CD4-positive, alpha-beta T cell treated with Interleukin-4 for 4 hours (primary cell): ENCODE measurements at places on chromosomes 6 and 20.

DNA sequence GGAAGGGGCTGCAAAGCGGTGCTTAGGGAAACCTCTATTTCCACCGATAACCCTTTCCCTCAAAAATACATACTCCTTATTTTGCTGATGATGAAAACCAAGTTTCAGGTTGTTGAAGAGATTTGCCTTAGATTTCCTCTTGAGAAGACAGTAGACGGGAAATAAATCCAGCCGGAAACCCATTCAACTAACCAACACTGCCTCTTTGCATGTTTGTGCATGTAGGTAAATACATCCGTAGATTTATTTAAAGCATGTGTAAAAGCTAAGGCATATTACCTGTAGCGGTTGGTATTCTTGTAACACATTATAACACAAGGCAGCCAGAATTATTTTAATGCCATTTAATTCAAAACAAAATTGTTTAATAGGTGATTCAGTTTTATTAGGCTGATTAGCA is 136.3 kb upstream of the SLC22A23 start:
- DNase-seq, result no peak

DNA sequence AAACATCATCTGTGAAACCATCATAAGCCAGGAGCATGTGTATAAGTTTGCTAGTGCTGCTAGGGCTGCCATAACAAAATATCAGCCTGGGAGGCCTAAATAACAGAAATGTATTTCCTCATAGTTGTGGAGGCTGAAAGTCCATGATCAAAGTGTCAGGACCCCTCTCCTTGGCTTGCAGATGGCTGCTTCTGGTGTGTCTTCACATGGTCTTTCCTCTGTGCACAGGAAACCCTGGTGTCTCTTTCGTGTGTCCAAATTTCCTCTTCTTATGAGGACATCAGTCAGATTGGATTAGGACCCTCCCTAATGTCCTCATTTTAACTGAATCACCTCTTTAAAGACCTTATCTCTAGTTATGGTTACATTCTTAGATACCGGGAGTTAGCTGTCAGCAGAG is 6.2 kb upstream of the CITED2 start:
- no peak for DNase-seq

- DNase-seq, result no peak
Observed at GRCh38 chr6:82617648-82618047, 254.0 kb downstream of the TPBG start.

- DNase-seq, result no peak
Observed at GRCh38 chr6:125899726-125900182, 56.8 kb upstream of the HINT3 start.

GRCh38 chr6:39980839-39981580 is 46.7 kb upstream of the MOCS1 start:
- no peak for DNase-seq

- no peak for DNase-seq
Observed at GRCh38 chr20:51004305-51004727, 18.6 kb downstream of the KCNG1 start.

DNA sequence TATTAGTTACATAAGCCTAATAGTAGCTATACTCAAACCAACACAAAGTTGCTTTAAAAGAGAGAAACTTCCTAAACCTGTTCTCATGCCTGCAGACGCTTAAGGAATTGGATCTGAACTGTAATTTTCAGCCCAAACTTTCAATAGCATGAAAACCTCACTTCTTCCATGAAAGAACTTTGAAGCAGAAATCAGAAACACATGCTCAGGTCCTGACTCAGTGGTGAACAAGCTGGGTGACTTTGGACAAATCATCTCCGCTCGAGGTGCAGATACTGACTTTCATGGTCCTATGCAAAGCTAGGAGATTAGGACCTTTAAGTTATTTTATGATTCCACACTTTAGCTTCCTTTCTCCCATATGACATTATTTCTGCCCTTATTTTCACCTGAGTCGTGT is 36.5 kb downstream of the NOX3 start:
- DNase-seq, result no peak

DNA sequence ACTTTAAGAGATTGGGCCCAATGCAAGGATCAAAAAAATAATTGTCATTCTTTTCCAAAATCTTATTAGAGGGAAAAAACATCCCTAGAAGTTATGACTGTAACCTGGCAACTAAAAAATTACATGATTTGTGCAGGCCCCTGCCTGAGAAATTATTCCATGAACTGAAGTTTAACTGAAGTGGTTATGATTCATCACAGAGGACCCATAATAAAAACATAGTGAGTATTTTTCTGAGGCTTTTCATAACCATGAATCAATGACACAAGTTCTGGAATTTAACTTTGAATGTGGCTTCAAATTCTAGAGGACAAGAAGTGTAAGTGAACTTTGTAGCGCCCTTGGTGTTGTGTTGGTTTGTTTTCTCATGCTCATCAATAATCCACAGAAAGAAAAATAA is 31.1 kb upstream of the CARMIL1 start:
- no peak for DNase-seq

DNA sequence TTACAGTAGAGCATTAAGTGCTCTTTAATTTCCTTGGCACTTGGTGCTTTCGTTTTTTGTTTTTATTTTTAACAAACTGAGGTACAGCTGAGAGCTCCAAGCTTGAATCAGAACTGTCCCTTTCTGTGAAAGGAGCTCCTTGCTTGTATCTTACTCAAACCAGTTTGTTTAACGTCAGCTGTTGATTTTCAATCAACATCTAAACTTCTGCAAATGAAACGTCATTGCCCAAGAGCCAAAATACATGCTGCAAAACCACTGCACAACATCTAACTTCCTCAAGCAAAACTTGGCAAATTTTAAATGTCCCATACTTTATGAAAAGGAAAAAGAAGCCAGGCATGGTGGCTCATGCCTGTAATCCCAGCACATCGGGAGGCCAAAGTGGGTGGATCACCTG is 15.2 kb downstream of the VNN2 start:
- no peak for DNase-seq

DNA sequence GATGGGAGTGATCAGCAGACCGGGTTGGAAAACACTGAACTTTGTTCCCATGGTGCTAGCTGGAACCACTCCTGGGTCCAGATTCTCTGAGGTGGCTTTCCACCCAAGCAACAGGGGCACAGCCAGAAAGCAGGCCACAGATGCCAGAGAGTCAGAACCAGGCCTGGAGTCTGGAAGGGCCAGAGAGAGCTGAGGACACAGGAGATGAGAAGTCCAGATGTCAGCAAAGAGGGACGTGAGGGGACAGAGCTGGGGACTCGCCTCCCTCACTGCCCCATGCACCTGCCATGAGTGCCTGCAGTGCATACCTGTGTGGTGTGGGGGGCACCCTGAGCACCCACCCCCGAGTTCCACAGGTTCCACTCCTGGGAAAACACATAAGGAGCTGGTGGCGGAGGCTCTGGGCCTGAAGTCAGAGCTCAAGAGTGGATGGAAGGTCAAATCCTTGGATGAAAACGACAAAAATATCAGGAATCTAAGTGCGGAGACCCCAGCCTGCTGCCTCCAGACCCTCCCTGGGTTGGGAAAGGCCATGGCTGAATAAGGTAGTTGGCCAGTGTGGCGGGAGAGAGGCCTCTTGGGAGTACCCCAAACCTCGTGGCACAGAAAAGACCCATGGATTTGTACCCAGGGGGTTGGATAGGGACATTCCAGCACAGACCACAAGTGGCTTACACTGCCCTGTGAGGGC is 224.2 kb downstream of the SYNDIG1 start:
- DNase-seq, result no peak

GRCh38 chr6:120164531-120164930 is 815.0 kb upstream of the MAN1A1 start:
- DNase-seq, result no peak

- no peak for DNase-seq
Observed at GRCh38 chr6:94323853-94324252, 904.5 kb upstream of the EPHA7 start.

GRCh38 chr20:47984437-47984836 is 199.2 kb upstream of the SULF2 start:
- DNase-seq, result no peak

DNA sequence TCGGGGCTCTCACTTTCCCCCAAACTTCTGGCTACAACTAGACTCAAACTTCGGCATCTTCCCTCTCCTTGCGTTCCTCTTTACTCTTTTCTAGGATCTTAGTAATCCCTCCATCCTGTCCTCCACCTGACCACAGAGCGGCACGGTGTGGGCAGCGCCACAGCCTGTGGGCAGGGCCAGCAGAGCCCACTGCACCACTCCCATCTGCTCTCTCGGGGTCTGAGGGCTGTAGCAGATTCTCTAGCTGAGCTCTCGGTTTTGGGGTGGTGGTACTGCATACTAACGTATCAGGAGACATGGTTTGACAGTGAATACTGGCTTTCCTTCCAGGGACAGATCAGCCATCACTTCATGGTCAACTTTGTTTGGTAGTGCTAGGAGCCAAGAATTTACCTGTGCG is 57.4 kb downstream of the EZR start:
- no peak for DNase-seq

- DNase-seq, result no peak
Observed at GRCh38 chr6:159761129-159761872, 544 bp upstream of the ACAT2 start.

- DNase-seq, result no peak
Observed at GRCh38 chr20:2749343-2749950, 51.0 kb downstream of the CPXM1 start.

GRCh38 chr6:156114541-156114940 is 658.9 kb upstream of the NOX3 start:
- no peak for DNase-seq

- DNase-seq, result no peak
Observed at GRCh38 chr6:33790379-33790778, 1.4 kb upstream of the LEMD2 start.

DNA sequence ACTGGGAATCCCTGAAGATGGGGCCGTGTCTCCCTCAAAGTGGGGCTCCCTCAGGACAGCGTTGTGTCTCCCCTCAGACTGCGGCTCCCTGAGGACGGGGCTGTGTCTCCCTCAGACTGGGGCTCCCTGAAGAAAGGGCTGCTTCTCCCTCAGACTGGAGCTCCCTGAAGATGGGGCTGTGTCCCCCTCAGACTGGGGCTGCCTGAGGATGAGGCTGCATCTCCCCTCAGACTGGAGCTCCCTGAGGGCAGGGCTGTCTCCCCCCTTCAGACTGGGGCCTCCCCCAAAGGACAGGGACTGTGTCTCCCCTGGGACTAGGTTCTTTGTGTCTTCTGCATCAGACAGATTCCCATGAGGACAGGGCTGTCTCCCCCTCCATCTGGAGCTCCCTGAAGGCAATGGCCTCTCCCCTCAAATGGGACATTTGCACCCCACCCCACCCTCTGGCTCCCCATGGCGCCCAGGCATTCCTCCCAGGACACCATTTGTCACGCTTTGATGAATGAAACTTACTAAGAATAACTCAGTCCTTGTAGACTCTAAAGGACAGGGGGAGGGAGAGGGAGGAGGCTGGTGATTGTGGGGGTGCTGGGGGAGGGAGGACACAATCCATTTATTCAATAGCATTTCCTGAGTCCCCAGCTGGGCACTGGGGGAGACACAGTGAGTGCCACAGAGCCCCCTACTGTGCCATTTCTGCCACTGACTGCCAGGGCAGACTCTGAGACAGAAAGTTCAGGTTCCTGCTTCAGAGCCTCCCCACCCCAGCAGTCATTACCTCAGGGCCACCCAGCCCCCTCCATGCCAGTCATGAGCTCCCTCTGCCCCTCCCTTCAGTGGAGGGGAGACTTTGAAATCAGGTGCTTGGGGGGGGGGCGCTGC is 122.4 kb downstream of the MRPL14 start:
- DNase-seq, result no peak

DNA sequence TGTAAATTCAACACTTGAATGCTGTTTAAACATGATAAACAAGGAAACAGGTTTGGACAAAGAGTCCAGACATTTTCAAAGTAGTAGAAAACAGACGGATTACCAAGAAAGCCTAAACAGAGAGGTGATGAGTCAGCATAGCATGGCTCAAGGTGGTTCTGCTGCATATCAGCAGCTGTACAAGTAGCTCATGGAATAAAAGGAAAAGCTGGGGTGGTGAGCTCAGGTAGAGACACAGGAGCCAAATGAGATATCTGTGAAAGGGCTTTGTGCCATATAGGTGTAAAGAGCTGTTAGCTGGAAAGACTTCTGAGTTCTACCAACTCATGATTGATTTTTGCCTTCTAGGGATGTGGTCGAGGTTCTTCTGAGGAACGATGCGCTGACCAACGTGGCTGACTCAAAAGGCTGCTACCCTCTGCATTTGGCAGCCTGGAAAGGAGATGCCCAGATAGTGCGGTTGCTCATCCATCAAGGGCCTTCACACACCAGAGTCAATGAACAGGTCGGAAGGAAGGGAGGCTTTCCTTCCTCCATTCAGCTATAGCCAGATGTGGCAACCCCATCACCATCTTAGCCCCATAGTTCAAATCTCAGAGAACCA is 80.7 kb downstream of the ANKS1A start:
- DNase-seq, result no peak

DNA sequence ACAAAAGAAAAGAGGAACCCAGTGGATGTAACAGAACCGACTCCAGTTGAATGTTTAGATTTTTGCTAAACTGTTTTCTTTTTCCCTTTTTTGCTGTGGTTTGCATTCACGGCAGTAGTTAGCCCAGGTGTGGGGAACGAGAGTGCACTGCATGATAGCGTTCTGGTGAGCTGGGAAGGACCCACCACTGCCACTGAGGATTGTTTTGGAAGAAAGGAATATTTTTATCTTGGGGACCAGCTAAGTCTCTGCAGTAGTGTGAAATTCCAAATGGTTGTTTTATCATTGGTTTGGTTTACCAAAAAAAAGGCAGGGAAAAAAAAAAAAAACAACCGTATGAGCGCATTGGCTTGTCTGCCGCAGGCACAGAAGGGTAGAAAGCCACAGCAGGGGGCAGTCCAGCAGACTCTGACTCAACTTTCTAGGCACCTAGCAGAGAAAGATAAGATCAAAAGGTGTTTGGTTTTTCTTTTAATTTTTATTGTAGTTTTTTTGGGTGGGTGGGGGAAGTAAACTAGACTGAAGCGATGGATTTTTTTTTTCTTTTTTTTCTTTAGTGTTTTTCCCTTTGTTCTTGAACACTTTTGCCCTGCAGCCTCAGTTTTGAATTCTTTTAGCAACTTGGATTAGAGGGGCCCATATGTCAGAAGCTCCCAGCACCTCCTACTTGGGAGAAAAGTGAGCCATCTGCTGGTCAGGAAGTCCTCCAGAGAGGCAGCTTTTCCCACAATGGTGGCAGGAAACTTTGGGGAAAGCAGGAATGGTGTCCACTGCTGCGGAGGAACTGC is 13.5 kb upstream of the RAB5IF start:
- peak; percentile 80 for DNase-seq

DNA sequence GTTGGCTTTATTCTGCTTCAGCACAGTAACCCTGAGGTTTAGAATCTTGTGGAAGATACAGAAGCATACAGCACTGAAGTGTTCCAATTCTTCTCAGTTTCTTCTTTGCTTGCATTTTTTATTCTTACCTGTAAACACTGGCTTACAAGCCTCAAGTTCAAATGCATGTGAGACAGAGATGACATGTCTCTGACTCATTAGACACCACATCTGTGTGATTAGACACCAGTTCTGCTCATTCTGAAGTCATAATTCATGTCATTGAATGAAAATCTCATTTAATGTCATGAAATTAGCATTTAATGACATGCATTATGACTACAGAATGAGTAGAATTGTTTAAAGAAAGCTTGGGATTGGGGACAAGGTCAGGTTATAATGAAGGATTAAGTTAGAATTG is 5.8 kb downstream of the GZF1 start:
- DNase-seq, result no peak
